NCI-H187 (cell line): ENCODE measurements at places on chromosomes 2 and 18.

- no peak for DNase-seq
Measured at GRCh38 chr18:35688757-35689156, 107.2 kb downstream of the GALNT1 start.

DNA sequence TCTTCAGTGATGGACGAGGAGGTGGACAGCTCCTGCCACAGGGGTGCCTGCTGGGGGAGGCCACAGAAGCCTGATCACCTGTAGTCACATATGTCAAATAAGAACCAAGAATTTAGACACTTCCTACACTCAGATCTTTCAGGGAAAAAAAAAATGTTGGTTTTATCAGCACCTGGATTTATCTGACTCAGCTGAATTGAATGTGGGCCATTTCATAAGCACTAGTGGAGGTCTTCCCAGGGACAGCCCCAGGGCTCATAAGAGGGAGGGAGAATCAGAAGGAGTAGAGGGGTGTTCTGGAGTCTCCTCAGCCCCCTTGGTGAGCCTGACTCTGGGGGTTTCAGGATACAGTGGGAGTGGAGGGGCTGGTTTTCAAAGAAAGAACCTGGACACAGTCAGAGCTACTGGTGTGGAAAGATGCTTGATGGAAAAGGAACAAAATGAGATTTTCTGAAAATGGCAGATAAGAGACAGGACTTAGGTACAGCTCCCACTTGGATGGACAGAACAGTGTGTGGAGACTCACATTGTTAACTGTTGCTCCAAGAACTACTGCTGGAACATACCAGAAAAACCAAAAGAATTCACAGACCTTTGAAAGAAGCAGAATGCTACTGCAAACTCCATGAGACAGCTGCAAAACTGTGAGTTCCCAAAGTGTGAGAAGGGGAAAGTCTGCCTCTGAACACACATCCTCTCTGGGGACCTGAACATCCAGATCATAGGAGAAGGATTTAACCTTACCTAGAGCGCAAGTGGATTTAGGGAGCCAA lies 45.4 kb downstream of the LCT start:
- no peak for DNase-seq

- no peak for DNase-seq
Measured at GRCh38 chr2:110166266-110166665, 38.5 kb downstream of the NPHP1 start.

DNA sequence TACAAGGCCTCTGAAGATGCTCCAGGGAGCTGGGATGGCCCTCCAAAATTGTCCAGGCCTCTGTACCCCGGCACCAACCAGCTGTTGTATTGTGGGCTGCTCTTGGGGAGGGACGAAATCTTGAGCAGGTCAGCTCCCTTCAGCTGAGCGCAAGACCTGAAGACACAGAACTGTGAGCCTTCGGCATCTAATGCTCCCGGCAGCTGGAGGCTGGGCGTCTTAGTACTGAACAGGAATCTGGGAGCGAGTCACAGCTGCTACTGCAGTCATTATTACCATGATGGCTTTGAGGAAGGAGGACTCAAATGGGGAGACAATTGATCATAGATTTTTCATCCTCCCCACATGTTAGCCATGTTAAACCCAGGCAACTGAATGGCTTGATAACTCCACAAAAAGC lies 83.0 kb upstream of the LTBP1 start:
- DNase-seq = no peak

DNA sequence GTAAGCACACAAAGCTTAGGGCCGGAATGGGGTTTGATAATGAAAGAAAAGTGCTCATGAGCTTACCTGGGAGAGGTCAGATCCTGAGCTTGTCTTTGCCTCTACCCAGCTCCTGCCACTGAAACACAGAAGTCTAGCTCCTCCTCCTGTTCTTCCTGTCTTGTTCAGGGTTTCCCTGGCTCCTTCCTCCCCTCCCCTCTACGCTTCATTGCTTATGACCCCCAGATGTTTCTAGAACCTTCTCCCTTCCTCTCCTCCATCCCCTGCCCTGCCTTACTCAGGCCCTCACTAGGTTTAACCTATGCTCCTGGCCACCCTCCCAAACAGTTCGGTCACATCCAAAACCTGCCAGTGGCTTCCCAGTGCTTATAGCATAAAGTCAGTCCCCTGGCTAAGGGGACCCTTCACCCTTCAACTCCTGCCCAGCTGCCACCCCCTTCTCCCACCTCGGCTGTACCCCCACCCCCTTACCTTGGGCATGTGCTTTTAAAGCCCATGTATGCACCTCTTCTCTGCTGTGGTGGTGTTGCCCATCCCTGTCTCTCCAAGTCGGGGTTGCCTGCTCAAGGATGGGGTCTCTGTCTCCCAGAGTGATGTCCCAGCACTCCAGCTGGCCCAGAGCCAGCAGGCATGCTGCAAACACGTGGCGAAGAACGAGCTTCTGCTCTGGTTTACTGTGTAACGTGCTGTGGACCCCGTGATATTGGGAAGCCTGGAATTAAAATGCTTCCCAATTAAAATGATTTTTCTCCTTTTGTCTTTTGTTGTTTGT lies 233.6 kb downstream of the TPGS2 start:
- no peak for DNase-seq

GRCh38 chr18:5389356-5389755 lies 93.8 kb upstream of the ZBTB14 start:
- DNase-seq = no peak

DNA sequence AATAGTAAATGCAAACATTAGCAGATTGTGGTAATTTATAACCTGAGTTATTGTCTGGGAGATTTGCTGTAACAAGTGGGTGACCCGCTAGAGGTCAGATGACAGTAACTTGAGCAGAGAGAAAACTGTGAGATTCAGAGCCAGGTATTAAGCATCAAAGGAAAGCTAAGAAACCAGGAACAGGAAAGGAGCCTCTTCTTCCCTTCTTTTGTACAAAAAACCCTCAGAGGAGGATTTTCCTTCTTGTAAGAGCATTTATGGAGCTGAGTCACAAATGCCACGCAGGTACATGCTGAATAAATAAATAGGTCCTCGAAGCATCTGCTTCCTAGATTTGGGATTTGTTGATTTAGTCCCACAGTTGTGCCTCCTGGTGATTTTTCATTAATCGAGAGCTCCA lies 146.5 kb downstream of the SH3BP4 start:
- DNase-seq = no peak

DNA sequence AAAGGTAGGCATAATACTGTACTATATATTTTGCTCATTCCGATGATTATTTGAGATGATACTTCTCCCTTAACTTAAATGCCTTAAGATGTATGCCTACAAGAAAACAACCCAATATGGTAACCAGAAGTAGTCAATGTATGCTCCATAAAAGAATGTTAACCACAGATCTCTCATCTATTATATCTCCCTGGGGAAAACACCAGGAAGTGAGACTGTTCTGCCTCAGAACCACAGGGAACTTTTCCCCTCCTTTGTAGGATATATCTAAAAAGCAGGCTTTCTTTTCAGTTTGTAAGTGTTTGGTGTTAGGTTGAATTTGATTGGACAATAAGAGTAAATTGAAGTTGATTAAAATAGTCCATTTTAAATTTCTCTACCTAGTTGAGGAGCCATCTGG lies 1160.5 kb upstream of the NXPH2 start:
- DNase-seq = no peak

DNA sequence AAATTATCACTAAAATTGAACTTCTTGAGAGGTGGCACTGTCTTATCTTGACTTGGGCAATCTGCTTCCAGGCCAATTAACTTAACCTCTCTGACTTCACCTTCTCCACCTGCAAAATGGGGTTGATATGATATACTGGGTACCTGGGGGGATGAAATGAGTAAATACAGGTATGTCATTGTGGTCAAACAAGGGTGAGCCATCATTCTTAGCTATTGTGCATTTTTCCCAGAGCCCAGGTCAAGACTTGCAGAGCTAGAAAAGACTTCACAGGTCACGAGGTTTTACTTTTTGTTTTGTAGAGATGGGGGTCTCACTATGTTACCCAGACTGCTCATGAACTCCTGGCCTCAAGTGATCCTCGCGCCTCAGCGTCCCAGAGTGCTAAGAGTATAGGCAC lies 145.0 kb downstream of the PRKCE start:
- DNase-seq = no peak

DNA sequence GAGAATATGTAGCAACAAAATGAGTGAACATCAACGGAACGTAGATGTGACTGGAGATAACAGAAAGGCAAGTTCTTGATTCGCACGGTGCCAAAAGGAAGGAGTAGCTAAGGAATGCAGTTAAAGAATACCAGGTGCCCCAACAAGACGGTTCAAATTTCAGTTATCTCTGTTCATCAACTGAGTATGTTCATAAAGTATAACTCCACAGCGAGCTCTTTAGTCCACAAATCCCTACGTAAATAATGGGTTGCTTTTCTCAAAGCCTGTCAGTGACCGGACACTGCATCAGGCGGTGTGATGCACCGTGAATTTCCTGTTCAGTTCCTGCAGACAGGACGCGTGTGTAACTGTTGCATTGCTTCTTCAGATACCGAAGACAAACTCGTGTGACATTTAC lies 91.8 kb downstream of the NOL10 start:
- DNase-seq = no peak

GRCh38 chr2:132424526-132425121 lies 8.0 kb downstream of the GPR39 start:
- no peak for DNase-seq

DNA sequence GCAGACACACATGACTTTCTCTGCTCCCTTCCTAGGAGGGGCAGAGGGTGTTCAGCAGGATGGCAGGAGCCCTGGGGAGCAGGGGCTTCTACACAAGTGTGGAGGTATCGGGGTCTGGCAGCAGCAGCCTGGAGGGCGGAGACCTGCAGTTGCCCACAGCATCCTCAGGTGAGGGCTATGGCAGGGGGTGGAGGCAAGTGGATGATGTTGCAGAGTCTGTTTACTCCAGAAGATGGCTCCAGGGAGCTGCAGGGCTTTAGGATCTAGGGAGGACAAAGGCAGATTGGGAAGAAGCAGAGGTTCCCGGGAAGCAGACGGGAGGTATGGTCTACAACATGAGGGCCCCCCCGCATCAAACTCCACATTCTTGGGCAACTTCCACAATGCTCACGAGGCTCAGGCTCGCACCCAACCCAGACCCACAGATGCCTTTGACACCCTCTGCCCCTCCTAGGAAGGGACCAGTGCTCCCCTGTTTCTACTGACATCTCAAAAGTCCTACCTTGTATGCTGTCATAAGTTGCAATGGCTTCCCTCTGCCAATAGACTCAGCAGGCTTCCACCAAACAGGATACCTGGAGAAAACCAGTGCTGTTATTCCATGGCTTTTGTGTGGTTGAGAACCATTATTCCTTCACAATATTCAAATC lies 12.0 kb upstream of the ATP6V1C2 start:
- peak; percentile 29 for DNase-seq

DNA sequence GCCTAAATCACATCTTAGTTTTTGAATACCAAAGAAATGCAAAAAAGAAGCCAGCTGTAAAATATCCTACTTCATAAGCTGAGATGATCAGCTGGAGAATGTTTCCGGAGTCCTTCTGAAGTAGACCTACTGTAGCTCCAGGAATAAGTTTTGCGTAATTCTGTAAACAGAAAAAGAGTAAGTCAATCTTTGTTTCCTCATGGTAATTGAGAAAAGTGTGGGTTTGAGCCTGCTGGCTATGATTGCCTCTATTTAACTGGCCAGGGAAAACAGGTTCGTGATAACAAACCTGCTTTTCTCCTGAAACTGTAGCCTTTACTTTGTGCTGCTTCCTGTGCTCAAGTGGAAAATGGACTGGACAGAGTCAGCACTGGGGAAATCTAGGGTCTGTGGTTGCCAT lies 58.2 kb downstream of the ITGB6 start:
- no peak for DNase-seq

GRCh38 chr18:27797484-27797883 lies 379.4 kb downstream of the CDH2 start:
- no peak for DNase-seq

DNA sequence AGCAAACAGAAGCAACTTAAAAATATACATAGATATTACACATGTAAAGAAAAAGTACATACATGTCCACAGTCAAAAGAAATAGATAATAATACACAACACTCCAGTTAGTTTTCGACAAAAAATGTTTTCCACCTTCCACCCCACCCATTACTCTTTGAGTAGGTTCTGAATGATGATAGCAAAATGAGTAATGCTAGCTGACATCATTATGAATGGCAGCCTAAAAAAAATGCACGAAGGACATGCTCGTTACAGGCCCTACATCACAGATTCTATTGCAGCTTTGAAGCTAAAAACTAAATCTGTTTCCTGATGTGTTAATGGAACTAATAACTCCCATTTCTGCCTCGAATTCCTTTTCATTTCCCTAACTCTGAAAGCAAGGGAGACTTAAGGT lies 578.7 kb upstream of the NETO1 start:
- no peak for DNase-seq

GRCh38 chr2:6518361-6518760 lies 347.3 kb downstream of the CMPK2 start:
- no peak for DNase-seq

GRCh38 chr2:61436092-61436491 lies 34.8 kb downstream of the USP34 start:
- DNase-seq = no peak

GRCh38 chr2:36889795-36890194 lies 76.5 kb downstream of the STRN start:
- DNase-seq = no peak

DNA sequence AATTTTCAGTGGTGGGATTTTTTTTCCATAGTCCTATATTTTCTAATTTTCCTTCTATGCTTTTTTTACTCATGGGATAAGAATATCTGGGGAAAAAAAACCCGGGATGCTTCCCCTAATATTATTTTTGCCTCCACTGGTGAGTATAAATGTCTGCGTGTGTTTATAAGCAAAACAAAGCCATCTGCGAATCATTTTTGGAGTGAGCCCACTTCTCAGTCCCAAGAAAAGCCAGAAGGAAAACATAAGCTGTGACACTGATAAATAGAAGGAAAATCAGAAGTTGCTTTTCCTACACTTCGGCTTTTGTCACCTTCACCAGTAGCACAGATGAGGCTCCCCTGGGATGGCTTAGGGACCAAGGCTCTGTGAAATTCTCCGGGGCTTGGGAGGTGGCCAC lies 134.7 kb upstream of the PID1 start:
- DNase-seq = no peak

DNA sequence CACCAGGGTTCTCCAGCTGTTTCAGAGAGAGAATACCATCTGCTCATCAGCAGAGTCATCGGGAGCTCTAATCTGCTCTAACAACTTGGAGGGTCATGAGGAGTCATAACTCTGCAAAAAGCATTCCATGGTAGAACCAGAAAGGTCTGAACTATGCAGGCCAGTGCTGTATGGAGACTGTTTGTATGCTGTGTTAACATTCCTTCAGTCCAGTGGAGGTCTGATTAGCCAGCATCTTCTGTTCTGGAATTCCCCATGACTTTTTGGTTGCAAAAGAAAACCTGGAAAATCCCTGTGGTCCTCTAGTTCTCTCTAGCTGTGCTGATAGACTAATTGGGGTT lies 9.4 kb upstream of the ITGB6 start:
- no peak for DNase-seq

DNA sequence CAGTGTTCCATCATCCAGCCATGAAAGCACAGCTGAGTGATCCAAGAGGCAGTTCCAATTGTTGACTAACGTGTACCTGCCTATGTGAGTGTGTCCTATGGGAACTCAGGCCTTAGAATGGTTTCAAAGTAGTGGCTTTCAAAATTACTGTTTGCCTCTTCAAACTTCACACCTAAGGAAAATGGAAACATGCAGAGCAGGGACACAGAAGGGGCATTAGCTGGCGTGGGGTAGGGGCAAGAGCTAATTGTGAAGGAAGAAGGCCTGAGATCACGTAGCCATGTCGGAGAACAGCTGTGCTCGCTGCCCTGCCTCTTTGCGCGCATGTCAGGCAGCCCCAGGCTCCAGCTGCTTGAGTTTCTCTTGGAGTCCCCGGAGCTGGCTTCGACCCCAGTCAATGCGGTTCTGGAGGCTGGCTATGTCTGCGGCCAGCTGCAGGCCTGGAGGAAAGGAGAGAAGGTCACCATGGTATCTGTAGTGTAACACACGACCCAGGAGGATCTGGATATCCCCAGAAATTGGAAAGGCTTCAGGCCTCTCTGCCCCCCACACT lies 3.8 kb upstream of the IMP4 start:
- no peak for DNase-seq
